ENCODE measurements at places on chromosomes 7 and 10. TPM values are rescaled to one million over a fixed set of nuclear protein-coding genes. Genes with fewer than 3 reads are reported as not detected.
A peak's percentile ranks its signal among the peaks of the same experiment; 100 is the strongest.

- DNase-seq, result no peak
Observed at GRCh38 chr7:94205529-94205928, 189.2 kb upstream of the COL1A2 start.

GRCh38 chr7:111763221-111763801 is 201.0 kb upstream of the IMMP2L start:
- peak; percentile 24 for DNase-seq

DNA sequence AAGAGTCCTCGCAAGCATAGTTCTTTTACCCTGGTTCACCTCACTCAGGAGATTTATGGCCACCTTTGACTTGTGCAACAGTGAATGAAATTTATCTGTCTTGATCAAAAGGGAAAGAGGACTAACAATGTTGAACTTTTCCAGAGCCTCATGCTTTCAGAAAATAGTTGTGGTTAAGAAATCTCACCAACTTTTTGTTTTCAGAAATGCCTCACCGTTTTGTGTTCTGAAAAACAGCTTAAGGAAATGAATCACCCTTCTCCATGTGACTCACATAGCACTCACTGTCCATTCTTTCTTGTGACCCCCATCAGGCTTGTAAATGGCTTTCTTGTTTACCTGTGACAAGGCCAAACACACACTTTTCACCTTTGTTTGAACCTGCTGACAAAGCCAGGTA is 148.6 kb upstream of the FAM3C start:
- peak; percentile 31 for DNase-seq

- no peak for DNase-seq
Observed at GRCh38 chr10:33277135-33277536, 57.3 kb downstream of the NRP1 start.

The PTF1A gene
- polyA plus RNA-seq, result not detected

The PSD gene
- polyA plus RNA-seq, result 13.6 TPM
